ENCODE measurements at places on chromosomes 5 and 9. TPM values are rescaled to one million over a fixed set of nuclear protein-coding genes. Genes with fewer than 3 reads are reported as not detected.

GRCh38 chr9:614431-614830 is 227.1 kb upstream of the DMRT1 start:
- DNase-seq, result no peak

DNA sequence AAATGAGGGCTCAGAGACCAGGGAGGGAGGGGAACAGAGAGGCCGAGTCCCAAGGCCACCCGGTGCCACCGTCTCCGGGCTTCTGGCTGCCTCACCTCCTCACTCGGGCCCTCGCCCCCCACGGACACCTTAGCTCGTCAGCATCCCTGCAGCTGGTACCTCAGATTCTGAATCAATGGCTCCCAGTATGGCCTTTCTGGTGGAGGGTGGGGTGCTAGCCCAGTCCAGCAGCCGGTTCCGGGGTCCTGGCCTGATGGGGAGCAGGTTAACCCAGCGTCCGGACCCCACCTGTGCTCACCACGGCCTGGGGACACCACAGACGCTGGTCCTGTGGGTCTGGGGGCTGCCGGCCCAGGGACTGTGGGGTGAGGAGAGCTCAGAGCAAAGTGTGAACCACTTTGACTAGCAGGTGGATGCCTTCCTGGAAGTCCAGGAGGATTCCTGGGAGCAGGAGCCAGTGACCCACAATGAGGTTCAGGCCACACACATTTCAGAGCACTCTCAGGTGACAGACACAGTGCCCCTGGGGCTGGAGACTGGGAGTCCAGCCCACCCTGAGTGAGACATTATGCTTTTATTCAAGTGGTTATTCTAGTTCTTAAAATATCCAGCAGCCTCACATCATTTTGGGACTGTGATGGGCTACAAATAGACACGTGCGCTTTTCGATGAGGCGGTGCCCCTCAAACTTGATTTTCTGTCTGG is 53.3 kb downstream of the AHRR start:
- no peak for DNase-seq

DNA sequence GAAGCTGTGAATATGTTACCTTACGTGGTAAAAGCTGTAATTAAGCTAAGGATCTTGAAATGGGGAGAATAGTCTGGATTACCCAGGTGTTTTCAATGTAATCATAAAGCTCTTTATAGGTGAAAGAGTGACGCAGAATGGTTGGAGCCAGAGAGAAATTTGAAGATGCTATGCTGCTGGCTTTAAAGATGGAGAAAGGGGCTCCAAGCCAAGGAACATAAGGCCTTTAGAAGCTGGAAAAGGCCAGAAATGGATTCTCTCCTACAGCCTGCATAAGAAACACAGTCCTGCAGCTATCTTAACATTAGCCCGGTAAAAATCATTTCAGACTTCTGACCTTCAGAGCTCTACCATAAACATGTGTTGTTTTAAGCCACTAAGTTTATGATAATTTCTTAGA is 243.3 kb upstream of the VLDLR start:
- no peak for DNase-seq

DNA sequence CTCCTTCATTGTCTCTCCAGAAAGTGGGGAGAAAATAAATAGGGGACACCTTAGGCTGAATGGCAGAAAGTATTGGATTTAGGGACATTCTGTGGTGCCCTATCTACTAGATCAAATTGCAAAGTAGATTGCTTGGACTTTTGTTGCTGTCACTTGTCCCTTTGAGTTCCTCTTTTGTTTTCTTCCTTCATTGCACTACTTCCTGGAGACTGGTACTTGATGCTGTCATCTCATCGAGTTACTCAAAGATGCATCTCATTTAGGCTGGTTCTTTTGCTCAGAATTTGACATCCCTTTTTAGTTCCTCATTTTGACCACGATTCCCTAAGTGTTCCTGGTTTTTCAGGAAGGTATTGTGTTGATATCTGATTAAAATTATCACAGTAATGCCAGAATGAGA is 137.6 kb downstream of the ADGRV1 start:
- no peak for DNase-seq

- no peak for DNase-seq
Observed at GRCh38 chr5:52620315-52620714, 167.4 kb upstream of the ITGA1 start.

GRCh38 chr9:82148426-82148810 is 159.8 kb downstream of the SPATA31D1 start:
- peak; percentile 66 for DNase-seq

- no peak for DNase-seq
Observed at GRCh38 chr5:42043400-42043799, 118.3 kb downstream of the FBXO4 start.

DNA sequence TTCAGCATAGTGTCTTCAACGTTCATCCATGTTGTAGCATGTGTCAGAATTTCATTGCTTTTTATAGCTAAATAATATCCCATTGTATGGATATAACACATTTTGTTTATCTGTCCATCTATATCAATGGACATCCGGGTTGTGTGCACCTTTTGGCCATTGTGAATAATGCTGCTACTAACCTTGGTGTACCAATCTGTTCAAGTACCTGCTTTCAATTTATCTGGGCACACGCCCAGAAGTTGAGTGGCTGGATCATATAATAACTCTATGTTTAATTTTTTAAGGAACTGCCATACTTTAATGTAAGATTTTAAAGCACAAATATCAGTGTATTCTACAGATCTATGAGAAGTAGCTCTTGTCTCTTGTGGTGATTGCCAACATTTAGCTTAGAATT is 43.5 kb downstream of the SCAI start:
- no peak for DNase-seq

GRCh38 chr5:79229357-79230174 is 6.4 kb upstream of the JMY start:
- DNase-seq, result no peak

DNA sequence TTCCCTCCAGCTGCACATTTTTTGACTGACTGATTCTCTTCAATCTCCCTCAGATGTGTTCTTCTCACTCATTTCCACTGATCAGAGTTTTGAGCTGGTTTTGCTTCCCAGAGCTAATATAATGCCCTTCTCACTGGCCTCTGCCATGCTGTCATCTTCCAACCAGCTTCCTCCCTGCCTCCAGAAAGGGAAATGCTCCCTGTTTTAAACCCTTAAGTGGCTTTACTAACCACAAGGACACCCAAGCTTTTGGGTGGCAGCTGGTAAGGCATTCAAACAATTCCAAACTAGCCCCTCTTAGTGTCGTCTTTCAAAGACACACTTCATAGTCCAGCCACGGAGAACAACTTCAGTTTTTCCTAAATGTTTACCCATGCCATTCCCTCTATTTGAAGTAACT is 172.5 kb downstream of the CRB2 start:
- DNase-seq, result no peak

DNA sequence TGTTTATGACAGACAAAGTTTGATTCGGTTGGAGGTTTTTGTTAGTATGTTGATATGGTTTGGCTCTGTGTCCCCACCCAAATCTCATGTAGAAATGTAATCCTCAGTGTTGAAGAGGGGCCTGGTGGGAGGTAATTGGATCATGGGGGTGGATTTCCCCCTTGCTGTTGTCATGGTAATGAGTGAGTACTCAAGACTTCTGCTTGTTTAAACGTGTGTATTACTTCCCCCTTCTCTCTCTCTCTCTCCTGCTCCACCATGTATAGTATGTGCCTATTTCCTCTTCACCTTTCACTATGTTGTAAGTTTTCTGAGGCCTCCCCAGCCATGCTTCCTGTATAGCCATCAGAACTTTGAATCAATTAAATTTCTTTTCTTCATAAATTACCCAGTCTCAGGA is 415.1 kb downstream of the HCN1 start:
- DNase-seq, result no peak

GRCh38 chr5:181259974-181260719 is 796 bp downstream of the TRIM52 start:
- no peak for DNase-seq

GRCh38 chr9:115944166-115944948 is 209.2 kb upstream of the PAPPA start:
- peak; percentile 52 for DNase-seq

DNA sequence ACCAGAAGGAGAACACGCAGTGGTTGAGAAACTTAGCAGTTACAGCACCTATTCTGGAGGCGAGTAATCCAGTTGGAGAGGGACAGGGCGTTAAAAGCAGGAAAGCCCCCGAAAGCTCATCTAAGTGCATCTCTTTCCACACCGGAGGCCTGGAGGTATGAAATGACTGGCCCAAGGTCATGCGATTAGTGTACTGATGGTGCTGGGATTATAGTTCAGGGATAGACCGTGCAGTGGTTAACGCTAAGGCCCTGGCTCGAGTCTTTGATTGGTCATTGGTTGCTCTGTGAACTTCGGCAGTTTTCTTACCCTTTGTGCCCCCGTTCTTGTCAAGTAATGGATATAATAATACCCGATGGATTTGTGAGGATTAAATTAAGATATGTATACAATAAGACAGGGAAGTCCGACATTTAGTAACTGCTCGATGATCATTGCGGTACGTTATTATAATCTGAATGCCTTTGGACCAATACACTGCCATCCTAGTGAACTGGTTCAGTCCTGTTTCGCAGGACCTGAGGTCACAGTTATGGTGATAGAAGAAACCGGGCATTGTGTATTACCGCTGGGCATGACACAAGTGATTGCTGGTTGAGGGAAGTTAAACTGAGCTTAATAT is 960 bp downstream of the CANX start:
- peak; percentile 54 for DNase-seq

GRCh38 chr5:113062869-113063508 is 86.4 kb downstream of the DCP2 start:
- DNase-seq, result no peak

GRCh38 chr9:76441551-76442322 is 17.2 kb upstream of the GCNT1 start:
- DNase-seq, result peak; percentile 91

GRCh38 chr5:178519155-178519554 is 71.0 kb downstream of the COL23A1 start:
- DNase-seq, result no peak

DNA sequence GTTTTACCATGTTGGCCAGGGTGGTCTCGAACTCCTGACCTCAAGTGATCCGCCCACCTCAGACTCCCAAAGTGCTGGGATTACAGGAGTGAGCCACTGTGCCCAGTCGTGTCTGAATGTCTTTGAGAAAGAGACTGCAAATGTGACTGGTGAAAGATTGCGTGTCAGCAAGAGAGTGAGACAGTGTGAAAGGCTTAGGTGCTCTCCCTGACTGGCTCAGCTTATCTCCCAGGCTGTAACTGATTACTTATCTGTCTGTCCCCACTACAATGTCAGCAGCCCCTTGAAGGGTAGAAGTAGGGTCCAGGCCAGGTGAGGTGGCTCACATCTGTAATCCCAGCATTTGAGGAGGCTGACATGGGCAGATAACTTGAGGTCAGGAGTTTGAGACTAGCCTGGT is 3.4 kb upstream of the FGFR4 start:
- DNase-seq, result no peak

- no peak for DNase-seq
Observed at GRCh38 chr5:80978772-80979317, 18.7 kb downstream of the RASGRF2 start.

GRCh38 chr5:159210210-159210661 is 883 bp upstream of the RNF145 start:
- DNase-seq, result peak; percentile 30

DNA sequence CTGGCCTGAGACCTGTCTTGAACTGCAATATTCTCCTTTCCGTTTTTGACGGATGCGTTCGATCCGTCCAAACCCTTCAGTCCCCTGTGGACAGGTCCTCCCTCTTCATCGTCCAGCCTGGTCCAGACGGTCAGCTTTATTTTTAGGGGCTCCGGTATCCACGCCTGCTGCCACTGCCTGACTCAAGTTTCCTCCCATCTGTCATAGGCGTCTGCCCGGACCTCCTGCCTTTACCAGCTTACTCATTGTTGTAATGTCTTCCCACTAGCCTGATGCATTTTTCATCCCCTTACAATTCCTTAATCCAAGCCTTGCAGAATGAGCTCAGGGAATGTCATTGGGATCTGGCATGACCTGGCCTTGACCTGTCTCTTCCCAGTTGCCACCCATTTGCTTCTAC is 145.8 kb downstream of the TENT4A start:
- no peak for DNase-seq

- no peak for DNase-seq
Observed at GRCh38 chr9:18478501-18479361, 4.8 kb downstream of the ADAMTSL1 start.

GRCh38 chr5:44807269-44807668 is 1.5 kb upstream of the MRPS30 start:
- peak; percentile 13 for DNase-seq

DNA sequence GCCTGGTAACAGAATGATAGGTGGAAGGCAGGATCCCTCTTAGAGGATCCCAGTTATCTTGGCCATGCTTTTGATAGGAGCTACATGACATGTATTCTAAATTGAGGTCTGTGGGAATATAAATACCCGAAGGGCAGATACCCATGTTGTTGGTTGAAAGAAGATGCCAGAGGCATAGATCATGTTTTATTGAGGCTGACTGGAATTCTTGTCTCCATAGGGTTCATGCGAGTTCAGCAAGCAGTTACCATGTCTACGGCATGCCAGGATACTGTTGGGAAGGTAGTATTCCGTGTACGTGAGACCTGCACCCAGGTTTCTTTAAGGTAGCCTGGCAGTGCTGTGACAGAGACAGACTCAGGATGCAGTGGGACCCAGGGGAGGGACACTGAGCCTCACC is 230.7 kb downstream of the NR3C1 start:
- peak; percentile 69 for DNase-seq

- DNase-seq, result no peak
Observed at GRCh38 chr5:1481266-1481958, 36.2 kb upstream of the SLC6A3 start.

DNA sequence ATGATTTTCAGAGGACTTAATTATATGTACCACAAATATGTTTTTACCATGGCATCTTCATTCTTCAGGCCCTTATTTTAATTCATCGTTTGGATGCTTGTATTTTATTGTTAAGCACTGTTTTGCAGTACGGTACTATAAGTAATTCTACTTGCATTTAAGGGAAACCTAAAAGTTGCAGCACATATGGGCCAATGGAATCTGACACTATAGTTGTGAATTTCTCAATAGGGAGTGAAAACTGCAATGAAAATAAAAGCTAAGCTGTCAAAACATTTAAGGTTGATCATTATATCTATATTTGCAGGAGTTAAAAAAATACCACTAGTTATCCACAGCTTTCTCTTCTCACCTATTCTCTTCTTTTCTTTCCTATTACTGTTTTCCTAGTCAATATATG is 1071.8 kb downstream of the MAT2B start:
- DNase-seq, result no peak

The CYLC2 gene
- total RNA-seq, result not detected

The SLC34A1 gene
- not detected for total RNA-seq

The C5orf46 gene
- total RNA-seq, result not detected

The SCAMP1 gene
- 104 TPM for total RNA-seq

The APC gene
- total RNA-seq, result 39.6 TPM

The FYB1 gene
- 0.25 TPM for total RNA-seq

The CCL21 gene
- total RNA-seq, result not detected

The CANX gene
- total RNA-seq, result 755 TPM

The FGD3 gene
- total RNA-seq, result 0.52 TPM

The HAPLN1 gene
- total RNA-seq, result not detected

The SLC6A18 gene
- total RNA-seq, result not detected

The PLAC8L1 gene
- not detected for total RNA-seq

The CAVIN4 gene
- total RNA-seq, result 0.69 TPM

The SSNA1 gene
- total RNA-seq, result 45.5 TPM

The ZSWIM6 gene
- 11.6 TPM for total RNA-seq

The AMBP gene
- total RNA-seq, result 3.1 TPM

The PCDHGB7 gene
- 1.7 TPM for total RNA-seq
